ENCODE measurements at places on chromosomes 7 and 10.

GRCh38 chr7:12815871-12816270 is 128.4 kb downstream of the ARL4A start:
- no peak for DNase-seq

- no peak for DNase-seq
These were observed 2.8 kb downstream of the SPRN start for GRCh38 chr10:133421336-133422222.

DNA sequence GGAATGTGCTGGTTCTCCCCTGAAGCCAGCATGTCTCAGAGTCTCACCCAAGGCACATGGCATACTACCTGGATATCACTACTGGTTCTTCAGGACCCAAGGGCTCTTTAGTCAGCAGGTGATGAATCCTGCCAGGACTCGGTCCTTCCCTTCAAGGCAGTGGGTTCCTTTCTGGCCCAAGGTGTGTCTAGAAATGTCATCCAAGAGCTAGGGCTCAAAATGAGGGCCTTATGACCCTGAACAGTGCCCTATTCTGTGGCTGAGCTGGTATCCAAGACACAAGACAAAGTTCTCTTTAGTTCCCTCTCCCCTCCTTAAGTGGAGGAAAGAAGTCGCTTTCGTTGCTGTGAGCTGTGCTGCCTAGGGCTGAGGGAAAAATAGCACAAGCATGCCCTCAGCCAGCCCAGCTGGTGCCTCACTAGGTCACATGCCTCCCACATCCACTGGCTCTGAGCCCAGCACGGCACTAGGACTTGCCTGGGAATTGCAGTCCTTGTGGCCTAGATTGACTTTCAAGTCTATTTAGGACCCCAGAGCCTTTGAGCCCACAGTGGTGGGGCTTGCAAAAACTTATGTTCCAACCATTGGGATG is 106.0 kb downstream of the BMS1 start:
- DNase-seq = no peak

GRCh38 chr7:140027858-140028257 is 34.9 kb downstream of the PARP12 start:
- no peak for DNase-seq

GRCh38 chr7:118839515-118839914 is 615.0 kb downstream of the ANKRD7 start:
- DNase-seq = no peak

All from OCI-M1 (cell line).